Activated naive CD8-positive, alpha-beta T cell treated with anti-CD3 and anti-CD28 coated beads, Interleukin-2, amount 10 ng/mL, durations not matched to agents 7 days and 5 days (primary cell): ENCODE measurements at places on chromosomes 6 and 20. TPM values are rescaled to one million over a fixed set of nuclear protein-coding genes. Genes with fewer than 3 reads are reported as not detected.

DNA sequence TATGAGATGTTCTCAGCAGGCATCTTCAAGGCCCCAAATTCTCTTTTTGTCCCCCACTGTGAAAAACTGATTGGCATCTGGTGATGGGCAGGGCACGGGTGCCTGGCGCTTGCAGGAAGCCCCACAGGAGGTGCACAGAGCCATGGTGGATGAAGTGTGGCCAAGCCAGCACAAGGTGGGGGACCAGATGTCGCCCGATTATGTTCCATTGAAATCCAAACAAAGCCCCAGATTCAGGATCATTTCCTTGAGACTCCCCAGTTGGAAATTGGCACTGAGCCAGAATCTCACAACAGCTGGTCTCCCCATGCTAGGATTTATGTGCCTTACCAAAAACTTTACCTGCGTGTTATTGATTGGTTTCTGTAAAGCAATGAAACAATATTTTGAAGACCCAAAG, 186.1 kb downstream of the ADAT2 start:
- H3K27me3 ChIP-seq = no peaks in the 10 kb centered on the region
- no peaks in the 10 kb centered on the region for H3K4me1 ChIP-seq
- no peak overlapping the region for H3K4me3 ChIP-seq
- no peak overlapping the region for H3K27ac ChIP-seq
- H3K36me3 ChIP-seq = no peaks in the 10 kb centered on the region
- DNase-seq = no peak

The DDX39B gene
- 555 TPM for total RNA-seq

The MCCD1 gene
- not detected for total RNA-seq

DNA sequence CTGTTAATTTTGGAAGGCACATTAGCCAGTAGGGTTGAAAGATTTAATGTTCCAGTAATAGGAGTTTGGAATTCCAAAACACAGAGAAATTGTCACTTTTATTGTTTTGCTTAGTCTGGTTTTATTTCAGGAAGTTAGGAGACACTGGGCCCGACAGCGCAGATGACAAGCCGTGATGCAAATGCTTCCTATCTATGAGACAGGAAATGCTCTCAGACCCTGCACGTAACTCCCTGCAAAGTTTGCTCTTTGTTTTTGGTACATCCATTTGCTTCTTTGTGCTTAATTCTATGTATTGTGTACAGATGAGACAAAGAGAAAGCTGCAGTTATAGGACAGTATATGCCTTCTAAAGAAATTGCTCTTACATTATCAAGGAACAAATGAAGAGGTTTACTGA, 201.6 kb upstream of the SGK1 start:
- DNase-seq = no peak
- peak overlapping the region; percentile 93 for H3K27ac ChIP-seq
- peaks cover 22% of the 10 kb centered on the region for H3K4me1 ChIP-seq
- H3K36me3 ChIP-seq = peaks cover 3% of the 10 kb centered on the region

DNA sequence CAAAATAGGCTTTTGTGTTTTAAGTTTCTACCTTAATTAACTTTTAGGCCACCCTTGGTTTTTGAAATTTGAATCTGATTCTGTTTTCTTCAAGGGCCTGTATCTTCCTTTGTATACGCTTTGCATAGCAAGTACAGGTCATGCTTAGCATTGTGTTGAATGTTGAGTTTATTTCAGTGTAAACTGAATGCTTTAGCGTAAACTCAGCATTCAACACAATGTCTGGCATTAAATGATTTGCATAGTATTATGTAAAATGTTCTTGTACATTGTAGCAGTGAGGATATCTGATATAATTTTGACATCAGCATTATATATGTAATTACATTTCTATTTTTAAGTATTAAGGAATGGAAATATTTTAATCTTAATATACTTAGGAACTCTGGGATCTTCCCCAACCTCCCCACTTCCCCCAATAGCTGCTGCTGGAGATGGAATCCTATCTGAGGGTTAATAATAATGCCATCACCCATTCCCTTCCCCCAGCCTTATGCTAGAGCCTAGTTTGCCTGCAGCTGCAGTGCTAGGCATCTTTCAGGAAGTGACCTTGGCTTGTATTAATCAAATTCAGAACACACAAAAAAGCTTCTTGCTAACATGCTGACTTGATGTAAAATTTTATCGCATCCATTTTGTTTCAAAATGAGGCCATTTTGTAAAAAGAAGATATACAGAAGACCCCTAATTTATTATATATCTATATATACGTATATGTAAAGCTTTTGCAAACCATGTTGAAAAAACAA, 73.1 kb downstream of the NCOA3 start:
- no peak for DNase-seq
- peaks cover 26% of the 10 kb centered on the region for H3K36me3 ChIP-seq
- no peaks in the 10 kb centered on the region for H3K27me3 ChIP-seq
- H3K4me3 ChIP-seq = no peak overlapping the region
